ENCODE measurements at places on chromosomes 7 and 10. TPM values are rescaled to one million over a fixed set of nuclear protein-coding genes. Genes with fewer than 3 reads are reported as not detected.

DNA sequence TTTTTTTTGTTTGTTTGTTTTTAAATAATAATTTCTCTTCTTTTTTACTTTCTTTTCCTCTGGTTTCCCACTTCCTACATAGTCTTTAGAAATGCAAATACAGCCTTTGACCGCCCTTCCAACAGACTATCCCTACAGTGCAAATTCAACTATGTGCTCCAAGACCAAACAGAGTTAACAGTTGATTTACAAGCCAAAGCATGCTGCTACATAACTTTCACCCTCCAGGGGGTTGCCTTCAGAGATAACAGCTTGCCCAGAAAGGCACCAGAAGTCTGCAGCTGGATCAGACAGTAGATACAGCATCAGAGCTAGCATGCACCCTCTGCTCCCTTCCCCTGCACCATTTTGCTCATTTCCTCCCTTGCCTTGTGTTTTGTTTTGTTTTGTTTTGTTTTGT is 539.0 kb downstream of the ZWINT start:
- no peak for DNase-seq

GRCh38 chr7:42164881-42165428 is 72.1 kb downstream of the GLI3 start:
- no peak for DNase-seq

GRCh38 chr7:101935521-101936141 is 118.2 kb downstream of the CUX1 start:
- no peak for DNase-seq

The DENND11 gene
- total RNA-seq, result 47.7 TPM

The KLHDC10 gene
- total RNA-seq, result 102 TPM

- DNase-seq, result peak; percentile 58
These were observed 71.2 kb upstream of the KCTD7 start for GRCh38 chr7:66557214-66558200.

The NXPH1 gene
- 47.4 TPM for total RNA-seq

The DDX50 gene
- 54.4 TPM for total RNA-seq

GRCh38 chr7:101882005-101882421 is 64.6 kb downstream of the CUX1 start:
- DNase-seq, result no peak

- DNase-seq, result no peak
These were observed 32.5 kb downstream of the LAMB4 start for GRCh38 chr7:108097703-108098102.

The GIMAP4 gene
- total RNA-seq, result 11.4 TPM

The PRKRIP1 gene
- total RNA-seq, result 13.6 TPM

- no peak for DNase-seq
These were observed 106.2 kb downstream of the TFEC start for GRCh38 chr7:115924411-115924810.

The MYPN gene
- total RNA-seq, result not detected

- no peak for DNase-seq
These were observed 206.9 kb downstream of the PTEN start for GRCh38 chr10:88070080-88070880.

DNA sequence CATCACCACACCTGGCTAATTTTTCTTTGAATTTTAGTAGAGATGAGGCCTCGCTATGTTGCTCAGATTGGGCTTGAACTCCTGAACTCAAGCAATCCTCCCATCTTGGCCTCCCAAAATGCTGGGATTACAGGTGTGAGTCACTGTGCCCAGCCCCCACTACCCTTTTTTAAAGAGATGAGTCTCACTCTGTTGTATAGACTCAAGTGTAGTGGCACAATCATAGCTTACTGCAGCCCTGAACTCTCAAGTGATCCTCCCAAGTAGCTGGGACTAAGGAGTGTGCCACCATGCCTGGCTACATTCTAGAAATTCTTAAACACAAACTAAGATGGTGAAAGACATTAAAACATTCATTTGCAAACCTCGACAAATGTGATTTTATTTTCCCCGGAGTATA is 12.6 kb downstream of the SYPL1 start:
- DNase-seq, result no peak

The TUBB8 gene
- not detected for total RNA-seq

- DNase-seq, result no peak
These were observed 311.3 kb upstream of the ZMIZ1 start for GRCh38 chr10:78757344-78757925.

GRCh38 chr7:143205560-143206293 is 16.1 kb upstream of the TAS2R40 start:
- no peak for DNase-seq

DNA sequence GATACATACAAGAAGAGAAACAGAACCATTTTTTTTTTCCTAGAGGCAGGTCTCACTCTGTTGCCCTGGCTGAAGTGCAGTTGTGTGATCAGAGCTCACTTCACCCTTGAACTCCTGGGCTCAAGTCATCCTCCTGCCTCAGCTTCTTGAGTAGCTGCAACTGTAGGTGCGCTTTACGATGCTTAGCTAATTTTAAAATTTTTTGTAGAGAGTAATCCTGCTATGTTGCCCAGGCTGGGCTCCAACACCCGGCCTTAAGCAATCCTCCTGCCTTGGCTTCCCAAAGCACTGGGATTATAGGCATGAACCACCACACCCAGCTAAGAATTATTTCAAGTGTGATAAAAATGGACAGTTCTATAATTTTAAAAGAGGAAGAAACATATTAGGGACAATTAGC is 5.6 kb upstream of the ZEB1 start:
- no peak for DNase-seq

The MPP7 gene
- 1.4 TPM for total RNA-seq

- DNase-seq, result no peak
These were observed 175.3 kb upstream of the BET1 start for GRCh38 chr7:94179466-94179865.

The DRGX gene
- not detected for total RNA-seq

DNA sequence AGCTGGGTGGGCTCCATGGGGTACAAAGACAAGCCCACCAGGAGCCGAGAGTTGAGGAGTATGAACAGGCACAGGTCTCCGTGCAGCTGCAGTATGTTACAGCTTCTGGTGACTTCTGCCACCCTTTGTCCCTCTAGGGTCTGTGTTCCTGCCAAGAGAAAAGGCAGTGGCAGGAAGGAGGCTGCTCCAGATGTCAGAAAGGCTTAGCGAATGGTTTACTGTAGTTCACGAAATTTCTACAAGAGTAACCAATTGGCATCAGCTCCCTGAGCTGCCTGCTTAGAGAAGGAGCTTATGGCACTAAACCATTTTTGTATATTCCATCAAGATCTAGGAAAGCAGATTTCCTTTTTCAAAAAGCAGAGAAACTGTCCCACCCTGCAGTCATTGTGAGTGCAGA is 48.2 kb upstream of the TMEM72 start:
- DNase-seq, result no peak

- no peak for DNase-seq
These were observed 179.7 kb downstream of the XPNPEP1 start for GRCh38 chr10:109743574-109743973.

- no peak for DNase-seq
These were observed 454.6 kb upstream of the ANKRD30A start for GRCh38 chr10:36670621-36671402.

DNA sequence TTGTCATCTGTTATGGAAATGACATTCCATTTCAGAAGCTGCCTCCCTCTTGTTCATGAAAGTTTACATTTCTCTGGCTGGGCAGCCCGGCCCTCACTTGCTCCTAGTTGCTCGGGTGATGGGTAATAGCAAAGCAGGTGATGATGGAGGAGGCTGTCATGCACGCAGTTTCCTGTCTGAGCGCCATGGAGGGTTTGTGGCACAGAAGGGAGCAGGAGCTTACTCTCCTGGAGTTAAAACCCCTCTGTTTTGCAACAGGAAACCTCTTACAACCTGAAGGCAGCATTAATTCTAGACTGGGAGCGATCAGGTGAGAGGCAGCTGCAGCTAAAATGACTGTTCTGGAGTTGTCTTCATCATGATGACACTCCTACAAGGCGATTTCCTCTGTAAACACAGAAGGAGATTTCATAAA is 34.1 kb upstream of the MKI67 start:
- DNase-seq, result no peak

- DNase-seq, result no peak
These were observed 19.0 kb upstream of the CPN1 start for GRCh38 chr10:100100651-100101184.

DNA sequence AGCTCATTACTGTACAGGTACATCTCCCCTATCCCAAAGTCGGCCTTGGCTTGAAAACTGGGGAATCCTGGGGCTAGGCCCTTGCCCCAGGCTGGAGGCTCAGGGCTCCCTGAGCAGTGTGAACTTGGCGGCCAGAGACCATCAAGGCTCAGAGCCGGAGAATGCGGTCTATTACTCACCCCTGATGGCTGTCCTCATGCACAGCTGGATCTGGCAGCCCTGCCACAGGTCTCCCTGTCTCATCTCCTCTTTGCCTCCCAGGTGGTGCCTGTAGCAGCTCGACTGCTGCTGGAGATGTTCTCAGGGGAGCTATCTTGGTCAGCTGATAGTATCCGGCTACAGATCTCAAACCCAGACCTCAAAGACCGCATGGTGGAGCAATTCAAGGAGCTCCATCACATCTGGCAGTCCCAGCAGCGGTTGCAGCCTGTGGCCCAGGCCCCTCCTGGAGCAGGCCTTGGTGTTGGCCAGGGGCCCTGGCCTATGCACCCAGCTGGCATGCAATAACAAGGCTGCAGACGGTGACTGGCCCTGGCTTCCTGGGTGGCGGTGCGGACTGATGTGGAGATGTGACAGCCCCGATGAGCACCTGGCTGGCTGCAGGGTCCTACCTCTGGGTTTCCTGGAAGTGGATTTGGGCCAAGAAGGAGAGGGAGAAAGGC is 10.7 kb downstream of the IRF5 start:
- DNase-seq, result no peak

The KCP gene
- 0.16 TPM for total RNA-seq

DNA sequence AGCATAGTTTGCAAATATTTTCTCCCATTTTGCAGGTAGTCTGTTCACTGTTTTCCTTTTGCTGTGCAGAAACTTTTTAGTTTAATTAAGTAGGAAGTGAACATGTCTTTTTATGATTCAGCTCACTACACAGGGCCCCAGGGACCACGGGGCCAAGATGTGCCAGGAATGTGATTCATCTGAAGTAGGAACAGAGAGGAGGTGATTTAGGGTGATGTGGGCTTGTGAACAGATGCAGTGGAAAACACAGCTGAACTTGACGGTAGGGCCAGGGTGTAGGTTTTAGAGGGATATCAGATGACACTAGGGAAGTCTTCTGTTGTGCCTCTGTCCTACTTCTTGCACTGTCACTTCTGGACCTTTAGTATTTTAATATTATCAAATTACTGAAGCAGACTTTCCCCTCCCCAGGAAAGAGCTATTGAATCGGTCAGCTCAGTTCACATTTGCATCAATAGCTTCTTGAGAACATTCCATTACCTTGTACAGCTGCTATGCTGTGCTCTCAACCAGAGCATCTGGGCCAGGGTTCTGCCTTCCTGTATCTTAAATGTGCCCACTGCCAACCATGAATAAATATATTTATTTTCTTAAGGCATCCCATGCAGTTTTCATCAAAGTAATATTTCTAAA is 96.9 kb downstream of the OSBPL3 start:
- DNase-seq, result no peak

- no peak for DNase-seq
These were observed 186.7 kb upstream of the SHH start for GRCh38 chr7:155998766-155999630.

DNA sequence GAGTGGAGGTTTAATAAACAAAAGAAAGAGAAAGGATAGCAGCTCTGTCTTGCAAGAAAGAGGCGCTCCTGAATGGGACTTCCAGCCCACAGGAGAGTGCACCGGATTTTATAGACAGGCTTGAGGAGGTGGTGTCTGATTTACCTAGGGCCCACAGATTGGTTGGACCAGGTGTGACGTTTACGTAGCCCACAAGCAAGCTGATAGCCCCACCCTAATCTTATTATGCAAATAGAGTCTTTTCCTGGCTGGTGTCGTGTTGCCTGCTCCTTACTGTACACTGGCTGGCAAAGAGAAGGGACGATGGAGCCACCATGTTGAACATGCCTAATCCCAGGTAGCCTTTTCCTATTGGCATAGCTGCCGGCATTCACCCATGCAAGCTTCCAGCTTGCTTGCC is 319.7 kb upstream of the POM121L12 start:
- no peak for DNase-seq

DNA sequence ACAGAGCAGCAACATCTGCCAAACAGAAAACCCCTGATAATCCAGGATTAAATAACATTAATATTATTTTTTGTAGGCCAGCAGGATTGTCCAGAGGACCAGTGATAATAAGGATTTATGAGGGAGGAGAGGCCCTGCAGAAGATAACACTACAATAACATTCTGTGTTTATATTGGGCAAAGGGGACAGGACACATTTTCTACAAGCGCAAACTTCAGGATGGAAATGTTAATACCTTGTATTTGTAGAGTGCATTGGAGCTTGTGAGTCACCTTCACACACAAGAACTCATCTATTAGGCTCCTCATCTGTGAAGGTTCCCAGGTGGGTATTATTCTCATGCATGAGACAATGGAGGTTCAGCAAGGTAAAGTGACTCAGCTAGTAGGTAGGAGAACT is 51.0 kb downstream of the BAMBI start:
- DNase-seq, result no peak

The IGF2BP3 gene
- total RNA-seq, result 84.1 TPM

DNA sequence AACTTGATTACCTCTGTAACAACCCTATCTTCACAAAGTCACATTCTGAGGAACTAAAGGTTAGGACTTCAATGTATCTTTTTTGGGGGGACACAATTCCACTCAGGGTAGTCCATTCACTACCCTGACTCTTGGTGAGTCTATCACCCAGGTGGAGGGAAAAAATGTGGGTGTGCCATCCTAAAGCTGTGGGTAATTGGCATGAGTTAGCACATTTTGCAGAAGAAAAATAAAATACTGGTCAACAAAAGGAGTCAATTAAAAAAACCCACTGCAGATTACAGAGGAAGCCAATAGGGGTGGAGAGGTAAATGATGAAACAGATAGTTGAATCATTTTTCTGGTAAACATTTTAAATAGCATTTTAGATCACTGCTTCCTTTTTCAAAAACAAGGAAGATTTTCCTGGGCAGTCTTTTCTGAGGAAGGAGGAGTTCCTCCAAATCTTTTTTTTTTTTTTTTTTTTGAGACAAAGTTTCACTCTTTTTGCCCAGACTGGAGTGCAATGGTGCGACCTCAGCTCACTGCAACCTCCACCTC is 5.1 kb upstream of the BLVRA start:
- DNase-seq, result no peak

The CYP26C1 gene
- total RNA-seq, result 0.16 TPM

GRCh38 chr7:82410461-82410860 is 33.1 kb downstream of the CACNA2D1 start:
- peak; percentile 38 for DNase-seq

The MRLN gene
- total RNA-seq, result not detected

- DNase-seq, result no peak
These were observed 68.4 kb downstream of the ZRANB1 start for GRCh38 chr10:125010362-125010761.

The DPYSL4 gene
- total RNA-seq, result 40.6 TPM

The IFIT1B gene
- total RNA-seq, result 2.0 TPM

- DNase-seq, result no peak
These were observed 12.5 kb downstream of the TMEM72 start for GRCh38 chr10:44923611-44924010.

DNA sequence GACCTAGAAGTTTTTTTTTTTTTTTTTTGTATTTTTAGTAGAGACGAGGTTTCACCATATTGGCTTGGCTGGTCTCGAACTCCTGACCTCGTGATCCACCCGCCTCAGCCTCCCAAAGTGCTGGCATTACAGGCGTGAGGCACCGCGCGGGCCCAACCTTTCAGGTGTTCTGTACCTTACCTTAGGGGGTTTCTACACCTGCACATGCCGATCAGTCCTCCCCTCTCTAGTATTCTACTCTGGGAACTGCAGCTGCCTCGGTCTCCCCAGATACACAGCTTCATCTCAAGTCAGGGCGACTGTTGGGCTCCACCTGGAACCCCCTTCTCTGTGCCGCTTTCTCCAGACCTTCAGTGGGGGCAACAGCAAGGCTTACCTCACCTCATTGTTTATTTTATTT is 79.9 kb downstream of the TACC2 start:
- DNase-seq, result no peak

- no peak for DNase-seq
These were observed 856.4 kb downstream of the LRMDA start for GRCh38 chr10:76287856-76288255.

Data from occipital lobe (tissue), 3 donors.